ENCODE measurements at places on chromosomes 7 and 10.

GRCh38 chr7:92360387-92360786, 86.9 kb upstream of the GATAD1 start:
- DNase-seq = no peak

DNA sequence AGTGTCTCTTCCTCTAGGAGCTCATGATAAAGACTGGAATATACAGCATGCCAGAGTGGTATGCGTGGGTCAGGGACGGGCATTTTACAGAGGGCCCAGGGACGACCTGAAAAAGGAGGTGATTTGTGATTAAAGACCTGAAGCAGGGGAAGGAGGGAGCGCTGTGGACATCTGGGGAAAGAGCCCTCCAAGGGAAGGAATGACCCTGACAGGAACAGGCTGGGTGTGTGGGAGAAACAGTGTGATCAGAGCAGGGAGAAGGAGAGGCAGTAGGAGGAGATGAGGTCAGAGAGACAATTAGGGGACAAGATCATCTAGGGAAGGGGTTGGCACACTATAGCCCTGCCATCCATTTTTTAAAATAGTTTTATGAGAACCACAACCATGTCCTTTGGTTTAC, 3.4 kb upstream of the RASSF4 start:
- DNase-seq = no peak

DNA sequence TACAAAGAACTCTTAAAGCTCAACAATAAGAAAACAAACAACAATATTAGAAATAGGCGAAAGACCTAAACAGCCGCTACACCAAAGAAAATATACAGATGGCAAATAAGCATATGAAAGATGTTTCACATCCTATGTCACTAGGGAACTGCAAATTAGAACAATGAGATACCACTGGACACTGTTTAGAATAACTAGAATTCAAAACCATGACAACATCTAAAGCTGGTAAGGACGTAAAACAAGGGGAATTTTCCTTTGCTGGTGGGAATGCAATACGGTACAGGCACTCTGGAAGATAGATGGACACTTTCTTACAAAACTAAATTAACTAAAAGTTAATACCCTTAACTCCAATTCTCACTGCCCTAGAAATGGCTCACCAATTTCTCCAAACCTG, 44.5 kb downstream of the THSD7A start:
- DNase-seq = no peak

GRCh38 chr10:114024876-114025610, 18.6 kb upstream of the ADRB1 start:
- no peak for DNase-seq

- no peak for DNase-seq
These were observed 52.3 kb downstream of the SKIDA1 start for GRCh38 chr10:21473135-21473534.

DNA sequence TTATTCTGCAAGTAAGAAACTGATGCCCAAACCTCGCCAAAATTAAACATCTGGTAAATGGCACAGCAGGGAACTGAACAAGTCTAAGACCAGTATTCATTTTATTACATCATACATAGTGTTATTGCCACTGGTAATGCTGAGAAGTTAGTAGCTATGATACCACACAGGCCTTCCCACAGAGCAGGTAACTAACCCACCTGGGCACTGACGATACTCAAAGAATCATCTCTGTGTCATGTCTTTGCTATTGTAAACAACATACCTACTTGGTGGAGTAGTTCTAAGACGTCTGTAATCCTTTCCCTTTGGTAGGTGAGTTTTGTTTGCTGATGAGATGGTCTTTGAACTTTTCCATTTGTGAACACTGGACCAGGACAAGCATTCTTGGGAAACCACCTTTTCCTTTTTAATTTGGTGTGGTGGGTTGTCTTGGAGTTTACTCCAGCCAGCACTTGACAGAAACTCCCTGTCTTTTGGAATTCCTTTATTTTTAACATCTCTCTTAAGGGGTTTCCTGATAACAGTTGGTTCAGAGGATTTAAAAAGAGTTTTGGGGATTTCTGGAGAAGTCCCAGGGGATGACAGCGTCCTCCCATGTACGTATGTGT, 40.9 kb downstream of the PDSS1 start:
- DNase-seq = no peak
